Skin of body (tissue), 3 donors: ENCODE measurements at places on chromosomes 7 and 10. TPM values are rescaled to one million over a fixed set of nuclear protein-coding genes. Genes with fewer than 3 reads are reported as not detected.

PAX4 gene
- total RNA-seq = not detected

AMZ1 gene
- total RNA-seq = 0.30 TPM

LRRC18 gene
- total RNA-seq = 0.39 TPM

MRLN gene
- total RNA-seq = 15.7 TPM

TRIM56 gene
- total RNA-seq = 10.1 TPM

MYPN gene
- total RNA-seq = 9.4 TPM

WNT8B gene
- not detected for total RNA-seq

FXYD4 gene
- not detected for total RNA-seq

C10orf71 gene
- total RNA-seq = 2.2 TPM

NRF1 gene
- 16.0 TPM for total RNA-seq

NHLRC2 gene
- total RNA-seq = 22.7 TPM

FOXI2 gene
- 0.20 TPM for total RNA-seq

HIBADH gene
- total RNA-seq = 36.1 TPM

NT5C3A gene
- 53.1 TPM for total RNA-seq

C10orf90 gene
- 1.2 TPM for total RNA-seq

RADIL gene
- total RNA-seq = 2.2 TPM

STK31 gene
- total RNA-seq = 0.20 TPM

PURB gene
- 33.6 TPM for total RNA-seq

PON3 gene
- 11.2 TPM for total RNA-seq

AS3MT gene
- 8.9 TPM for total RNA-seq

PPP2R2D gene
- 39.4 TPM for total RNA-seq

CTAGE15 gene
- 5.9 TPM for total RNA-seq

KCP gene
- 1.4 TPM for total RNA-seq

CALD1 gene
- total RNA-seq = 196 TPM

COL17A1 gene
- 128 TPM for total RNA-seq

TAS2R16 gene
- not detected for total RNA-seq

C10orf88 gene
- total RNA-seq = 13.4 TPM

HKDC1 gene
- total RNA-seq = 0.10 TPM

SPOCK2 gene
- 0.79 TPM for total RNA-seq

SLC18A3 gene
- total RNA-seq = not detected

OR2A1 gene
- total RNA-seq = 0.20 TPM

FZD1 gene
- 15.9 TPM for total RNA-seq

IFIT1B gene
- 4.9 TPM for total RNA-seq

LBX1 gene
- total RNA-seq = 0.20 TPM

HOXA1 gene
- 0.59 TPM for total RNA-seq

SLC18A2 gene
- total RNA-seq = 6.2 TPM

MSMB gene
- 4.8 TPM for total RNA-seq

GSTO2 gene
- total RNA-seq = 6.3 TPM

TCERG1L gene
- 0.99 TPM for total RNA-seq

HTR7 gene
- 0.30 TPM for total RNA-seq

SRRM3 gene
- total RNA-seq = 0.99 TPM

TACR2 gene
- 0.10 TPM for total RNA-seq

CYP26C1 gene
- total RNA-seq = not detected

DYNC1I1 gene
- total RNA-seq = 1.1 TPM

CRHR2 gene
- total RNA-seq = 0.20 TPM

PRF1 gene
- 0.79 TPM for total RNA-seq

ACSM6 gene
- 4.5 TPM for total RNA-seq

BMS1 gene
- total RNA-seq = 13.5 TPM

LEP gene
- total RNA-seq = 0.59 TPM

ADRB1 gene
- 0.79 TPM for total RNA-seq

KCNMA1 gene
- 11.7 TPM for total RNA-seq

UCMA gene
- total RNA-seq = not detected
